ENCODE measurements at places on chromosomes 5 and 9. TPM values are rescaled to one million over a fixed set of nuclear protein-coding genes. Genes with fewer than 3 reads are reported as not detected.

CARD19 gene
- 72.7 TPM for total RNA-seq

GNA14 gene
- total RNA-seq, result 0.26 TPM

SH3TC2 gene
- total RNA-seq, result 0.26 TPM

FOXD4L6 gene
- not detected for total RNA-seq

SEMA4D gene
- 2.6 TPM for total RNA-seq

EIF4E1B gene
- total RNA-seq, result not detected

FAT2 gene
- under 0.01 TPM for total RNA-seq

IFNK gene
- total RNA-seq, result not detected

NEUROG1 gene
- total RNA-seq, result not detected

JAKMIP2 gene
- 1.3 TPM for total RNA-seq

PPIC gene
- 70.1 TPM for total RNA-seq

LHX2 gene
- not detected for total RNA-seq

RIMOC1 gene
- total RNA-seq, result 16.2 TPM

PHF24 gene
- 0.17 TPM for total RNA-seq

SIL1 gene
- 85.5 TPM for total RNA-seq

NACC2 gene
- total RNA-seq, result 18.5 TPM

FOXI1 gene
- total RNA-seq, result not detected

SMU1 gene
- 32.6 TPM for total RNA-seq

RFX3 gene
- total RNA-seq, result 2.8 TPM

PCDHB6 gene
- 0.26 TPM for total RNA-seq

PALM2AKAP2 gene
- 9.9 TPM for total RNA-seq

LRRTM2 gene
- 1.3 TPM for total RNA-seq

SNCAIP gene
- total RNA-seq, result 5.1 TPM

COL27A1 gene
- 5.4 TPM for total RNA-seq

ENTPD2 gene
- under 0.01 TPM for total RNA-seq

CCNJL gene
- not detected for total RNA-seq

DRD1 gene
- 2.6 TPM for total RNA-seq

PCDHB14 gene
- 0.77 TPM for total RNA-seq

LECT2 gene
- not detected for total RNA-seq

PTGES gene
- total RNA-seq, result 16.7 TPM

LAMC3 gene
- under 0.01 TPM for total RNA-seq

GHR gene
- total RNA-seq, result 2.3 TPM

FGF10 gene
- 110 TPM for total RNA-seq

Measured in fibroblast of lung (primary cell).